ENCODE measurements at places on chromosomes 5 and 9.

- no peak for DNase-seq
These were observed 58.4 kb upstream of the STK32A start for GRCh38 chr5:147176422-147176821.

DNA sequence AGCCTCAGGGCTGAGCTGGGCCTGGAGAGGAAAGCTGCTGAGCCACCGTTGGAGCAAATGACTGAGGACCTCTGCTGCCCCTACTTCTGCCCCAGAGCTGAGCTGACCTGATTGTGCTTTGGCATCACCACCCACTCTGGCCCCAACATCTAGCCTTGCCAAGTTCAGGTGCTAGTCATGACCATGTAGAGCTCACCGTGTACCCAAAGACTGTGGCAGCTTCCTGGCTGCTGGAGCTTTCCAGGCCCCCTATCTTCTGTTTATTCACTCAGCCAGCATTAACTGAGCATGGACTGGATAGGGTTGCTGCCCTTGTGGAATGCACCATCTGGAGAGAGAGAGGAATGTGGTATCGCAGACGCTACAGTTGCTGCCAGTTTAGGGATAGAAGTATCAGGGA lies 49.1 kb downstream of the JADE2 start:
- DNase-seq = no peak

DNA sequence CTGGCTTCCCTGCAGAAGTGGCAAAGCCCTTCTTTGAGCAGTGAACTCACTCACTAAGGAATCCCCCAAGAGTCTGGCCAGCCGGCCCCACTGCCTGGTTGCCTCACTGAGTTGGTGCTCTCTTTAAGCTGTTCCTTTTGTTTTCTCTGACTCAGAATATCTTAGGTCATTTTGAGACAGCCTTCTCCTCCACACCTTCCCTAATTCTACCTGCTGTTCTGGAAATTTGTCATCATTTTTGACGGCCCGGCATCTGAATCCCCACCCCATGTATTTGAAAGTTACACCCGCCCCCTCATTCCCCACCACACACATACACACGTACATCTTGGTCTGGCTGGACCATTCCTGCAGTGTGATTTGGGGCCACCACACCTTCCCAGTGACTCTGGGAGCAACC lies 41.8 kb downstream of the FGF1 start:
- DNase-seq = no peak

DNA sequence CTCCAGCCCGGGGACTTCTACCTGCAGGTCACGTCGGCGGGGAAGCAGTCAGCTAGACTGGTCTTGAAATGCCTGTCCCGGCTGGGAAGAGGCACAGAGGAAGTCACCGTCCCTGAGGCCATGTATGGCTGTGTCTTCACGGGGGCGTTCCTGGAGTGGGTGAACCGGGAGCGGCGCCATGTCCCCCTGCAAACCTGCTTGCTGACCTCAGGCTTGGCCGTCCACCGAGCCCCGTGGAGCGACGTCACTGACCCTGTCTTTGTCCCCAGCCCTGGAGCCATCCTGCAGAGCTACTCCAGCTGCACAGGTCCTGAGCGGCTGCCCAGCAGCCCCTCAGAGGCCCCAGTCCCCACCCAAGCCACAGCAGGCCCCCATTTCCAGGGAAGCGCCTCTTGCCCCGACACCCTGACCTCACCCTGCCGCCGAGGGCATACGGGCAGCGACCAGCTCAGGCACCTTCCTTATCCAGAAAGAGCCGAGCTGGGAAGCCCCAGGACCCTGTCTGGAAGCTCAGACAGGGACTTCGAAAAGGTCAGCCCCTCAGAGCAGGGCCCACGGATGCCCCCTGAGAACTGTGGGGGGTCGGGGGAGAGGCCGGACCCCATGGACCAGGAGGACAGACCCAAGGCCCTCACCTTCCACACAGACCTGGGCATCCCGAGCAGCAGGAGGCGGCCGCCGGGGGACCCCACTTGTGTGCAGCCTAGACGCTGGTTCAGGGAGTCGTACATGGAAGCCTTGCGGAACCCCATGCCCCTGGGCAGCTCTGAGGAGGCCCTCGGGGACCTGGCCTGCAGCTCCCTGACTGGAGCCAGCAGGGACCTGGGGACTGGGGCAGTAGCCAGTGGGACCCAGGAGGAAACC lies 47.8 kb downstream of the PLEKHG4B start:
- no peak for DNase-seq

DNA sequence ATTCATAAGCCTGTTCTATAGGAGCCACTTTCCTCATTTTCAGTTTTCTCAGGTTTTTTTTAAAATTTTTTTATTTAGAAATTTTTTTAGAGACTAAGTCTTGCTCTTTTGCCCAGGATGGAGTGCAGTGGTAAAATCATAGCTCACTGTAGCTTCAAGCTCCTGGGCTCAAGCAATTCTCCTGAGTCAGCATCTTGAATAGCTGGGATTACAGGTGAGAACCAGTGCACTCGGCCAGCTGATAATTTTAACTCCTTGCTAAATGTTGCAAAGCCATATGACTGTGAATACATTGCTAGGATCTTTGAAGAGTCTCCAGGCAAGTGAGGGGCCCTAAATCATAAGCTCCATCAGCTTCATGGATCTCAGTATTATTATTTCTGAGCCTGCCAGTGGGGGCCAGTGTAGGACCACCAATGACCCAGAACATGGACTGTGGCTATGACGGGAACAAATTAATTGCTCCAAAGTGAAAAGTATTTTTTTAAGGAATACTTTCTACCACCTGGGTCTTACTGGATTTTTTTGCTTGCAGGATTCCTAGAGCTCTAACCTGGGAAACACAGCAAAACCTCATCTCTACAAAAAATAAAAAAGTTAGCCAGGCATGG lies 5.7 kb upstream of the GAPVD1 start:
- no peak for DNase-seq

DNA sequence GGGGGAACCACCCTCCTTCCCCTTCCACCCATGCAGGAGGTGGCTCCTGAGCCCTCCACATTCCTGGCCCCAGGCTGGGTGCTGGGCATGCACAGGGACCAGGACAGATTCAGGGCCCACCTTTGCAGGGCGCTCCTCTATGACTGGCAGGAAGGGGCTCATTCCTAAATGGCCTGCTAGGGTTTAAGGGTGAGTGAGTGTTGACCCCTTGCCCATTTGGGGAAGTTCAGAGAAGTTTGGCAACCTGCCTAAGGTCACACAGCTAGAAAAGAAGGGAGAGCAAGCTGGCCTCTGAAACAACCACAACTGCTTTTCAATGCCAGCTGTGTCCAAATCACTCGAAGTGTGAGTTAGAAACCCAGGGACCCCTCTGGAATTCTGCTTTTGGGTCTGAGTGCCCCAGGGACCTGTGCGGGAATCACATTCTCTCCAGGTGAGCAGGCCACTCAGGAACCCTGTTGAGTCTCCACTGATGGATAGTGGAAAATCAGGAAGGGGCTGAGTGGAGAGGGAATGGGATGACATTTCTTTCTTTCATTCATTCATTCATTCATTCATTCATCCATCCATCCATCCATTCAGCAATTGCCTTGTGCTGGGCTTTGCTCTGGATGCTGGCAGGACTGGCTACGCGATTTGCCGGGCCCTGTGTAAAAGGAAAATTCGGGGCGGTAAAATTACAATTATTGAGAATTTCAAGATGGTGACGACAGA lies 191.9 kb downstream of the C9orf50 start:
- no peak for DNase-seq

- DNase-seq = no peak
These were observed 296.8 kb downstream of the EBF1 start for GRCh38 chr5:158802941-158803341.

DNA sequence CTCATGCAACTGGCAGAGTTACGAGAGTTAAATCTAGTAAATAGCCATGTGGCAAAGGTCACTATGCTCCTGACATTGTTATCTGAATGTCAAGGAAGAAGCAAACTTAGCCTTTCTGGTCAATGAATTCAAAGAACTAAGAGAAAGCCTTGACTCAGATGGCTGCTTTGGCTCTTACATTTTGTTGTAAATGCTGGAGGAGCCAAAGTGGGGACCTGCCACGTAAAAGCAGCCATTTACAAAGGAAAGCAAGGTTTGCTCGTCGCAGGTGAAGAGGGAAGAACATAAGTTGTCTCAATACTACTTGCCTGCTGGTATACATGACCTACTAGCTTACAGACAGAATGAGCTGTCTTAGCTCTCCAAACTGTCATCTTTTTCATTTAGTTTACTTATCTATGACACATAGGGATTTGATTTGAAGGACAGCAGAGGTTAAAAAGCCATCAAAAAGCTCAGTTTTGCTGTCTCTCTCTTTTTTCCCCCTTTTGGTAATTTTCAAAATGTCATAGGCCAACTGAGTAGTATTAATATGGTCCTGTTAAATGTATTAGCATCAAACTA lies 1052.8 kb upstream of the DMAC1 start:
- DNase-seq = no peak

DNA sequence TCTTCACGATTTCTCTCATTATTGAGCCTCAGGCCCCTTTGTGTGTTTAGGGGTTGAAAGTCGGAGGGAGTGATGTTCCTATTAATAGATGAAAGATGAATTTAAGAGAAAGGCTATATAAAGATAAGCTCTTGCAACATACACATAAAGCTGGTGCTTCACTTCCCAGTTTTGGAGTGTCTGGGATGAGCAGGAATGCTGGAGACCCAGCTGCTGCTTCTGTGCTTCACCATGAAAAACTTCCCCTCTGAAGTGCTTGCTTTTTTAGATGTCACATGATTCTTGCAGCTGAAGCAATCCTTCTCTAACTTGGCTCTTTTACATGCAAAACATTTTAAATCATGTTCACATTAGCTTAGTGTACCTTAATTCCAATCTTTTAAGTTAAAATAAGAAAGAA lies 19.7 kb upstream of the SNCAIP start:
- DNase-seq = no peak

- no peak for DNase-seq
These were observed 121.5 kb downstream of the JMY start for GRCh38 chr5:79357398-79357797.

DNA sequence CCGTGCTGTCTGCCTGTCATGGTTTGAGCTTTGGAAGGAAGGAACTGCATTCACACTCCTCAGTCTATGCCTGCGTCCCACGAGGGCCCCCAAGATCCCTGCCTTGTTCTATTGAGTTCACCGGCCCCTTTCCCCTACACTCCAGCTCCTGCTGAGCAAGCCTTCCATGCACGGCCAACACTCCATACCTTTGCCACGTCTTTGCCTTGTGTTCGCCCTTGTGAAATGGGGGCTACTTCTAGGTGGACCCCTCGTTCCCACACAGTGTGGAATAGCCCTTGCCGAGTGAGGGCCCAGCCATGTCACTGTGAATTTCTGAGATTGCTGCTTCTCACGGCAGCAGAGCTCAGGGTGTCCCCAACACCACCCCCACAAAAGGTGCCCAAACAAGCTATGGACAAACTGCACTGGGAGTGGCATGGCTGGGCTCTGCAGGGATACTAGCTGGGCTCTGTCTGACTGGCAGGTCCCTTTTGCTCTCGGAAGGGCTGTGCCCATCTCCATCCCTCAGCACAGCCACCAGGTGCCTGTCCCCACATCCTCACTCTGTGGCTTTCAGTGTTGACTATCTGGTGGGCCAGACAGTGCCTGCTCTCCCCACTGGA lies 67.9 kb upstream of the ADAMTS2 start:
- DNase-seq = no peak

GRCh38 chr9:127884976-127885490 lies 7.6 kb upstream of the AK1 start:
- no peak for DNase-seq

DNA sequence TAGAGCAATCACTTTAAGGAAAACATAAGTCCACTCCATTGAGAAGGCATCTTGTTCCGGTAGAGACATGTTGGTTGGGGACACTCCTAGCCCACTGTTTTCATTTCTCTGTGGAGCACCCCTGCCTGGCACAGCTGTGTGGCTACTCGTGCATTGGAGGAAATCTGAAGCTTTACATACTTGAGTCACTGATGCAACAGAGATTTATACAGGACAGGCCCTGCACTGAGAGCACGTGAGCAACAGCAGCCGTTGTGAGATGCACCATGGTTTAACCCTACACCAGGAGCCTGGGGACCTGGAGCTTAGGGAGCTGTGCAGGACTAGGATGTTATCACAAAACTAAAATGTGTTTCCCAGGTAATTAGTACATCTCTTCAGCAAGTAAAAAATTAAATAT lies 230.7 kb upstream of the IRX1 start:
- DNase-seq = no peak

GRCh38 chr5:140524003-140524402 lies 23.5 kb upstream of the EIF4EBP3 start:
- DNase-seq = no peak

DNA sequence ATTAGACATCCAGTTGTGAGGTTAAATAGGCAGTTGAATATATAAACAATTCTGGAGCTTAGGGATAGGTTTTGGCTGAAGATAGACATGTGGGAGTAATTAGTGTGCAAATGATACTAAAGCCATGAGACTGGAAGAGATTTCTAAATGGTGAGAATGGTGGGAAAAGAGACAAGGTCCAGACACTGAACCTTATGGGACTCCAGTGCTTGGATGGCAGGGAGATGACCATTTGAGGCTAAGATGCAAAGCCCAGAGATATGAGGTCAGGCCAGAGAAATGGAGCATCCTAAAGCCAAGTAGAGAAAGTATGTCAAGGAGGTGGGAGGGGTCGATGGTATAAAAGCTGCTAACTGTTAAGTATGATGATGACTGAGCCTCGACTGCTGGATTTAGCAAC lies 115.6 kb downstream of the SEMA5A start:
- no peak for DNase-seq

GRCh38 chr9:70101265-70101664 lies 57.6 kb downstream of the MAMDC2 start:
- DNase-seq = no peak

DNA sequence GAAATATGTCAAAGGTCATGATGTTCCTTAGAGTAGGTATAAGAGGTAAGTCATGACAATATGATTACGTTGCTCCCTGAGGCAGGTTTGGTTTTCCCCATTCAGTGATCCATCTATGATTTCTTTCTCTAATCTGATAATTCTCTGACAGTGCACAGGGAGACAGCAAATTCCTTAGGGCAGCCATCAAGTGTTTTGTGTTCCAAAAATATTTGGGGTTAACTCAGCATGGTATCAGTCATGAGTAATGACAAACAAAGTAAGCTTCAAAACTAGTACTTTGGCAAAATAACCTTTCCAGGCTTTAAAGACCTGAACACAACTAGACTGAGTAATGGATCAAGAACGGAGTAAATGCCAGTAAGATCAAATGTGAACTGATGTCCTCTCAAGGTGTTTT lies 55.3 kb upstream of the SPATA31E1 start:
- DNase-seq = no peak

All from activated naive CD4-positive, alpha-beta T cell (primary cell).